ENCODE measurements at places on chromosomes 5 and 9. TPM values are rescaled to one million over a fixed set of nuclear protein-coding genes. Genes with fewer than 3 reads are reported as not detected.

GRCh38 chr5:65791712-65792673, 70.0 kb downstream of the NLN start:
- H3K27ac ChIP-seq: no peak overlapping the region
- no peaks in the 10 kb centered on the region for H3K4me1 ChIP-seq
- peak; percentile 72 for DNase-seq
- H3K4me3 ChIP-seq: no peak overlapping the region
- H3K36me3 ChIP-seq: no peaks in the 10 kb centered on the region

GRCh38 chr5:54234304-54234933, 76.0 kb downstream of the ARL15 start:
- no peaks in the 10 kb centered on the region for H3K27me3 ChIP-seq
- H3K36me3 ChIP-seq: no peaks in the 10 kb centered on the region
- DNase-seq: peak; percentile 47
- H3K4me3 ChIP-seq: no peak overlapping the region

GRCh38 chr9:37342493-37342892, 80.0 kb upstream of the GRHPR start:
- no peak overlapping the region for H3K4me3 ChIP-seq
- H3K27me3 ChIP-seq: no peaks in the 10 kb centered on the region
- no peak for DNase-seq
- no peak overlapping the region for H3K27ac ChIP-seq

GRCh38 chr5:34563931-34564709, 92.0 kb upstream of the RAI14 start:
- H3K4me1 ChIP-seq: peaks cover 4% of the 10 kb centered on the region
- H3K27ac ChIP-seq: no peak overlapping the region
- no peaks in the 10 kb centered on the region for H3K36me3 ChIP-seq
- no peaks in the 10 kb centered on the region for H3K27me3 ChIP-seq

GRCh38 chr9:116572095-116572748, 114.9 kb upstream of the TRIM32 start:
- no peaks in the 10 kb centered on the region for H3K27me3 ChIP-seq
- H3K4me1 ChIP-seq: peaks cover 4% of the 10 kb centered on the region
- no peaks in the 10 kb centered on the region for H3K36me3 ChIP-seq
- no peak overlapping the region for H3K27ac ChIP-seq
- DNase-seq: peak; percentile 96

DNA sequence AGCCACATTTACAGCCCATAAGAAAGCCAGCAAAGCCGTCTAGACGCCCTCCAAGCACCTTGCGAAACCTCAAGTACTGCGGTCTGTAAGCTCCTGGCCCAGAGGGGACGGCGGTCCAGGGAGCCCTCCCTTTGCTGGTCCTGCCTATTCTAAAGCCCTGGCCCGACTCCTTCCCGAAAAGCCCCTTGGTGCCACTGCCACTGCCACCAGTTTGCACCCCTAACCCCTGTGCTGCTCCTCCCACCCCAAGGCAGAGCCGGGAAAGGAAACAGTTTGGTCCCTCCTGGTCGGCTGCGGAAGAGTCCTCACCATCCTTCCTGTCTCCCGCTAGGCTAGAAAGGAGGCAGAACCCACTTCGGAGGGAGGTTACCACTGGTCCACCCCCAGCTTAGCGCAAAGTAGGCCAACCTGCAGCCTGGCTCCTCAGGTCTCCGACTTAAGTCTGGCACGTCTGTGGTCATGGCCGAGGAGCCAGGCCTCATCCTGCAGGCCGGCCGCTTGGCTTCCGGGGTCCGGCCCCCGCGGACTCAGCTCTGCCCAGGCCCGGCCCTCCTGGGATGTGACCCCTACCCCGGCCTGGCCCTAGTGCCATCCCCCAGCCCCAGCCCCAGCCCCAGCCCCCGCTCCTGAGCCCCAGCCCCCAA, 916 bp downstream of the TOR1A start:
- H3K4me3 ChIP-seq: peak overlapping the region; percentile 77
- H3K36me3 ChIP-seq: peaks cover 7% of the 10 kb centered on the region
- H3K4me1 ChIP-seq: peaks cover 2% of the 10 kb centered on the region

- H3K4me3 ChIP-seq: no peak overlapping the region
- H3K4me1 ChIP-seq: no peaks in the 10 kb centered on the region
- H3K27me3 ChIP-seq: no peaks in the 10 kb centered on the region
- no peak overlapping the region for H3K27ac ChIP-seq
- no peak for DNase-seq
- H3K36me3 ChIP-seq: peaks cover 9% of the 10 kb centered on the region
These were observed 20.6 kb downstream of the TCERG1 start for GRCh38 chr5:146467760-146468159.

DNA sequence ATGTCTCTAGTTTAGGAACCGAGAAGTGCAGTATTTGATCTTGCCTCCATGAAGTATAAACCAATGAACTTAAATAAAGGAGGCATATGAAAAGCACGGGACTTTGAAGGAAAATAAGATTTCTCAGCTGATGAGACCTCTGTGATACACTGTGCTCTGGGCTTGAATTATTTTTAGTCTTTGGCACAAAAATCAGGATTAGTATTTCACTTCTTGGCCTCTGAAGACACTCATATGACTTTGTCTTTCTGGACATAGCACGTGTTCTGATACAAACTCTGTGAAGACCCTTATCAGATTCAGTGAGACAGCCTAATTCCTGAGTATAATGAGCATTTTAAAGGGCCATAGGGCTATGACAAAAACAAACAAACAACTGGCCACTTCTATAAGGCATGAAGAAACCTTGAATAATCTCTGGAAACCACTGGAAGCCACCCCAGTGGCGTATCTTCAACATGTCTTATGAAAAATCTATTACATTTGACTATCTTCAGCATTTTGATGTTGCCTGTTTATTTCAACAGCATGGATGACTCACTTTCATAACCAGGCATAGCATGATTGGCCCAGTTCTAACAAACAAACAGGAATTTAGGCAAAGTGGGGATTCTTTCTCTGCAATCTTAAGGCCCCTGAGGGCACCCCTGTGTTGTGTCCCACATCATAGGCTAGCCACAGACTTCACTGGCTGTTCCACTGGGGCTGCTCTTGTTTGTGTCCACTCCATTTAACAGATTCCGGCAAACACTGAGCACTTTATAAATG, 90.3 kb upstream of the ZNF462 start:
- no peak overlapping the region for H3K4me3 ChIP-seq
- no peak overlapping the region for H3K27ac ChIP-seq
- peak; percentile 35 for DNase-seq
- H3K36me3 ChIP-seq: no peaks in the 10 kb centered on the region

DNA sequence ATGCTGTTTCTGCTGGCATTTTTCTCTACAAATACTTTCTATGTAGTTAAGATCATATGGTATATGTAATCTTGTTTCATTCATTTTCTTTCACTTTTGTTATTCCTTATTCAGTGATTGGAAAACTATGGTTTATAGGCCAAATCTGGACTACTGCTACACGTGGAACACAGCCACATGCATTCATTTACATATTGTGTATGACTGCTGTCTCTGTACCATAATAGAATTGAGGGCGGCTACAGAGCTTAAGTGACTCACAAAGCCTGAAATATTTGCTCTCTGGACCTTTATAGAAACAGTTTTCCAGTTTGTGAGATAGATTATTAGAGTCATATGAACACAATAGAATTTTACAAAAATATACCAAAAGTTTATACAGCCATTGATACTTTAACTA, 133.6 kb upstream of the CDKN2B start:
- H3K27me3 ChIP-seq: no peaks in the 10 kb centered on the region
- H3K4me1 ChIP-seq: no peaks in the 10 kb centered on the region
- DNase-seq: peak; percentile 65
- no peak overlapping the region for H3K4me3 ChIP-seq
- H3K36me3 ChIP-seq: no peaks in the 10 kb centered on the region

DNA sequence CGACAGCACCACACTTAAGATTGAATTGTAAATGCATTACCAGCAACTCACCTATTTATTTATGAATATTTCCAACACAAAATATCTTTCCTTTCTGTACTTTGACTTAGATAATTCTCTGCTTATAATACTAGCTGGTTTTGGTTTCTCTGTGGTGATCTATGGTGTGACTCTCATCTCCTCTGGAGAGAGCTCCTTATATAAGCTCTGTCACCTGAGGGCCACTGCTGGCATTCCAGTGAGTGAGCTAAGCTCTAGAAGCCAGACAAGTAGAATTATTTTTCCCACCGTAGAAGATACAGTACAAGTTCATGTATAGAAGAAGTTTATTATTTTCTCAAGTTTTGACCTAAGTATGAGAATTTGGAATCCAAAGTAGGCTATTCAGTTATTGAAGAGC, 111.5 kb downstream of the CDC42SE2 start:
- H3K36me3 ChIP-seq: no peaks in the 10 kb centered on the region
- H3K4me1 ChIP-seq: peaks cover 11% of the 10 kb centered on the region
- no peak for DNase-seq
- no peak overlapping the region for H3K4me3 ChIP-seq
- no peak overlapping the region for H3K27ac ChIP-seq

GRCh38 chr9:136486823-136487620, 4.2 kb upstream of the SEC16A start:
- DNase-seq: no peak
- no peak overlapping the region for H3K4me3 ChIP-seq
- H3K27me3 ChIP-seq: no peaks in the 10 kb centered on the region
- H3K27ac ChIP-seq: no peak overlapping the region
- no peaks in the 10 kb centered on the region for H3K36me3 ChIP-seq
- H3K4me1 ChIP-seq: peaks cover 2% of the 10 kb centered on the region

DNA sequence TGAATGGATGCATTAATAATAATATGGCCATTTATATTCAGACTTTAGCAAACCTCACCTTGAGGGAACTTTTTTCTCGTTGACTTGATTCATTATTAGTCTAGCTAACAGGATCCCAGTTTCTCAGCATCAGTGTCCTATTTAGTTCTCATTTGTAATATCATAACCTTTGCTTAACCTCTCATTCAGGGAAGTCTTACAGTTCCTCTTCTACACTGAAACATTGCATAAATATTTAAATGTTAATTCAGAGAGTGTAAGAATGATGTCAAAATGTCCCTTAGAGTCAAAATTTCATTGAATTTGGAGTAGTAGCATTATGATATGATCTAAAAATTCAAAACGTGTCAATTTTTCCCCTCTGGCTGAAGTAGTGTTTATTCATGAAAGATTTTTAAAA, 650.1 kb downstream of the EFNA5 start:
- H3K4me1 ChIP-seq: no peaks in the 10 kb centered on the region
- H3K4me3 ChIP-seq: no peak overlapping the region
- H3K27me3 ChIP-seq: no peaks in the 10 kb centered on the region
- no peak overlapping the region for H3K27ac ChIP-seq

- H3K27ac ChIP-seq: no peak overlapping the region
- H3K36me3 ChIP-seq: no peaks in the 10 kb centered on the region
- DNase-seq: no peak
These were observed 186.1 kb downstream of the C9orf152 start for GRCh38 chr9:110021891-110022290.

GRCh38 chr5:30572279-30572678, 621.2 kb upstream of the CDH6 start:
- no peaks in the 10 kb centered on the region for H3K36me3 ChIP-seq
- no peaks in the 10 kb centered on the region for H3K27me3 ChIP-seq
- peak; percentile 27 for DNase-seq
- H3K27ac ChIP-seq: no peak overlapping the region
- no peak overlapping the region for H3K4me3 ChIP-seq

- peak; percentile 74 for DNase-seq
- H3K36me3 ChIP-seq: no peaks in the 10 kb centered on the region
- no peak overlapping the region for H3K4me3 ChIP-seq
- no peaks in the 10 kb centered on the region for H3K27me3 ChIP-seq
These were observed 30.9 kb downstream of the GALNT10 start for GRCh38 chr5:154221371-154221896.

DNA sequence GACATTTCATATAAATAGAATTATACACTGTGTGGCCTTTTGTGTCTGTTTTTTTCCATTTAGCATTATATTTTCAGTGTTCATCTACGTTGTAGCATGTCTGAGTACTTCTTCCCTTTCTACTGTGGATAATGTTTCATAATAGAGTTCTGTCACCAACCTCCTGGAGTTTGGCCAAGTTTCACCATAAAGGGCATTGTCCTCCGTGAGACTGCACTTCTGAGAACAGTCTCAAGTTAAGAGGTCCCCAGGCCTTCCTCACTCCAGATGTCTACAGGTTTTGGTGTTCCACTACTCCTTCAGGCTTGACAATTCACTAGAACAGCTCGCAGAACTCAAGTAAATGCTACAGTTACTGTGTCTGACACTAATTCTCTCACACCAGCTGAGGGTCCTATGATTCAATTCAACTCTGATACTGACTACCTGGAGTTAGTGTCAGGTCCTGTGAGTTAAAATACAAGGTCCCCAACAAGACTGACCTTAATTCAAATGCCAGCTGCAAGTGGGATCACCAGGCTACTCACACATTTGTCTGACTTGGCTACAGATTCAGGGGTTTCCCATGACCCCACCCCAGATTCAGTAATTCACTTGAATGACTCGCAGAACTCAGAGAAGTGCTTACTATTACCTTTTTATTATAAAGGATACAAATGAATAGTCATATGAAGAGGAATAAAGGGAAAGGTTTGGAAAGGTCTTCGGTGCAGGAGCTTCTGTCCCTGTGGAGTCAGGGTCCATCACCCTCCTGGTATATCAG, 31.1 kb downstream of the SLC35A4 start:
- no peaks in the 10 kb centered on the region for H3K36me3 ChIP-seq
- peaks cover 2% of the 10 kb centered on the region for H3K27me3 ChIP-seq
- H3K4me3 ChIP-seq: no peak overlapping the region
- no peak overlapping the region for H3K27ac ChIP-seq

GPR150 gene
- 0.33 TPM for total RNA-seq

NUP214 gene
- total RNA-seq: 12.2 TPM

CDO1 gene
- total RNA-seq: 6.9 TPM

RLN2 gene
- not detected for total RNA-seq

VCAN gene
- total RNA-seq: 190 TPM

ANXA6 gene
- 615 TPM for total RNA-seq

SHISAL2B gene
- not detected for total RNA-seq

ZFP2 gene
- 2.8 TPM for total RNA-seq

BNC2 gene
- total RNA-seq: 34.7 TPM

IL7R gene
- total RNA-seq: 67.9 TPM

COL15A1 gene
- 41.0 TPM for total RNA-seq

C9orf50 gene
- total RNA-seq: 0.17 TPM

C5orf34 gene
- total RNA-seq: 4.1 TPM

TLN1 gene
- 214 TPM for total RNA-seq

PCDHGB6 gene
- total RNA-seq: 4.3 TPM

TSLP gene
- 9.2 TPM for total RNA-seq

GCNT4 gene
- total RNA-seq: 1.8 TPM

C1QTNF2 gene
- total RNA-seq: 2.3 TPM
